Breast epithelium (tissue), 4 donors: ENCODE measurements at places on chromosomes 3 and 15.

- H3K4me3 ChIP-seq, result no peak overlapping the region
- DNase-seq, result no peak
- peaks cover 9% of the 10 kb centered on the region for H3K36me3 ChIP-seq
- no peaks in the 10 kb centered on the region for H3K27me3 ChIP-seq
These were observed 18.5 kb downstream of the NPHP3 start for GRCh38 chr3:132703733-132704132.

DNA sequence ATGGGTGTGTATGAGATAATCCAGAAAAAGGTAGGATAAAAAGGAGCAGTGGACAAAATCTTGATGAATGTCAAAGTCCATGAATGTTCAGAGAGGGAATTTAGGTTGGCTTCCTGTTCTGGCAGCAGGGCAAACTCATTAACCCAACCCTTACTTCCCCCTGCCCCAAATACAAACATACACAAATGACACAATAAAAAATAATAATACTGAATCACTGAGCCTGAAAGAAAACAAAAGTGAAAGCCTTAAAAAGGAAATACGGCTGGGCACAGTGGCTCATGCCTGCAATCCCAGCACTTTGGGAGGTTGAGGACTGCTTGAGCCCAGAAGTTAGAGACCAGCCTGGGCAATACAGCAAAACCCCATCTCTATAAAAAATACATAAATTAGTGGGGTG lies 62.9 kb downstream of the GPR176 start:
- H3K36me3 ChIP-seq, result no peaks in the 10 kb centered on the region
- no peak for DNase-seq
- H3K27ac ChIP-seq, result no peak overlapping the region
- H3K27me3 ChIP-seq, result no peaks in the 10 kb centered on the region
- H3K4me1 ChIP-seq, result no peaks in the 10 kb centered on the region

DNA sequence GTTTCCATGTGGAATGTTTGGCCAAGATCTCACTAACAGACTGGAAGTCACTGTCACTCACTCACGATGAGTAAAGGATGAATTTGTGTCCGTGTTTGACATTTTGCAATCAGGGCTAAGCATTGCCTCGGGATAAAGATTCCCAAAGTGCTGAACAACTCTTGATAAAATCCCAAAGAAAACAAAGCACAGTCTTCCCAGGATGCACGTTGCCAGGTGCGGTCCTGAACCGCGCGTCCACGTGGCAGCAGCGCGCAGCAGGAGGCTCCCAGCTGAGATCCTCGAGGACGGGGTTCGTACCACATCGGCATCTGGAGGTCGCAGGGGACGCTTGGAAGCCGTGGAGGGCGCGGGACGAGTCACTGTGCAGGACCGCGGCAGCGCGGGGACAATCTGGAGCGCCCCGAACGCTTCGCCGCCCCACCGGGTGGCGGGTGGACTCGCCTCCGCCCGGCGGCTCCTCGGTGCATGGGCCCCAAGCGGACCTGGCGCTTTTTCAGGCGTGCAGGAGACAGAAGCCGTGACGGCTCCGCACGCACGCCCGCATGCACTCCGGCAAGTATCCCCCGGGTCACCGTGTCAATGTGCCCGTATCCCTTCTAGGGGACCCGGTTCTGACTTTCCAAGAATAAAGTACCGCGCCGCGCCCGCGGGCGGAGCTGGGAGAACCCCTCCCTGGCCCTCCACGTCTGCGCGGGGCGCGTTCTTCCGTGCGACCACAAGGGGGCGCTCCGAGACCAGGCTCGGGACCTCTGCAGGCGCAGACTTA lies 17.7 kb downstream of the CPN2 start:
- DNase-seq, result peak; percentile 91
- peaks cover 4% of the 10 kb centered on the region for H3K4me1 ChIP-seq
- H3K36me3 ChIP-seq, result no peaks in the 10 kb centered on the region
- no peak overlapping the region for H3K27ac ChIP-seq
- peak overlapping the region; percentile 66 for H3K4me3 ChIP-seq

- H3K27me3 ChIP-seq, result no peaks in the 10 kb centered on the region
- H3K4me1 ChIP-seq, result no peaks in the 10 kb centered on the region
- DNase-seq, result no peak
- no peak overlapping the region for H3K27ac ChIP-seq
These were observed 19.0 kb downstream of the ARNT2 start for GRCh38 chr15:80423215-80423614.

- H3K36me3 ChIP-seq, result no peaks in the 10 kb centered on the region
- no peaks in the 10 kb centered on the region for H3K4me1 ChIP-seq
- no peak overlapping the region for H3K27ac ChIP-seq
- no peaks in the 10 kb centered on the region for H3K27me3 ChIP-seq
These were observed 11.2 kb downstream of the RNF123 start for GRCh38 chr3:49700453-49701128.

DNA sequence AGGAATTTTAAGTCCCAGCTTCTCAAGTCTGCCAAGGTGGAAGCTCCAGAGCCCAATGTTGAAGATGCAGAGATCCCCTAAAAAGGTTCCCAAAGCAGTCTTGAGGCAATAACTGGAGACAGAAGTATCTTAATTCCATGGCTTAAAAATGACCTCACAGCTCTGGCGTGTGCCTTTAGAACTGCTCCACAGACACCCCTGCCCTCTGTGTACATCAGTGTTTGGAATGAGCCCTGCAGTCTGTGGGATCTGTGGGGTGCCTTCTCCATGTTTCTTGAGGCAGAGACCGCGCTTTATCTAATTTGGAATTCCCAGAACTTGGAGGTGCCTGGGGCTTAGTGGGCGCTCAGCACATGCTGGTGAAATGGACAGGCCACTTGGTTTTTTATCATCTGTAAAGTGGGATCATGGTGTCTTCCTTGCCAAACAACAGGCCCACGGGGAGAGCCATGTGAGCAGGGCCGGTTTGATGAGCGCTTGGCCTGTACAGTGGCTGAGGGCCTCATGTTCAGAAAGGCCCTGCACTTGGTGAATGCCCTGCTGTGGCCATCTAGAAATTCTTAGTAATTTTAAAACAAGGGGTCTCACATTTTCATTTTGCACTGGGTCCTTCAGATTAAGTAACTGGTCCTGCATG lies 7.1 kb downstream of the ITGA11 start:
- DNase-seq, result no peak
- no peaks in the 10 kb centered on the region for H3K4me1 ChIP-seq
- no peaks in the 10 kb centered on the region for H3K27me3 ChIP-seq
- no peak overlapping the region for H3K4me3 ChIP-seq
- no peaks in the 10 kb centered on the region for H3K36me3 ChIP-seq
